Thoracic aorta (tissue), 2 donors: ENCODE measurements at places on chromosomes 7 and 10.

GRCh38 chr7:139748373-139748765 lies 29.4 kb downstream of the HIPK2 start:
- no peak for DNase-seq

GRCh38 chr7:155764438-155764793 lies 47.8 kb downstream of the SHH start:
- DNase-seq = no peak

- no peak for DNase-seq
Observed at GRCh38 chr7:15399441-15399840, 162.4 kb downstream of the AGMO start.

DNA sequence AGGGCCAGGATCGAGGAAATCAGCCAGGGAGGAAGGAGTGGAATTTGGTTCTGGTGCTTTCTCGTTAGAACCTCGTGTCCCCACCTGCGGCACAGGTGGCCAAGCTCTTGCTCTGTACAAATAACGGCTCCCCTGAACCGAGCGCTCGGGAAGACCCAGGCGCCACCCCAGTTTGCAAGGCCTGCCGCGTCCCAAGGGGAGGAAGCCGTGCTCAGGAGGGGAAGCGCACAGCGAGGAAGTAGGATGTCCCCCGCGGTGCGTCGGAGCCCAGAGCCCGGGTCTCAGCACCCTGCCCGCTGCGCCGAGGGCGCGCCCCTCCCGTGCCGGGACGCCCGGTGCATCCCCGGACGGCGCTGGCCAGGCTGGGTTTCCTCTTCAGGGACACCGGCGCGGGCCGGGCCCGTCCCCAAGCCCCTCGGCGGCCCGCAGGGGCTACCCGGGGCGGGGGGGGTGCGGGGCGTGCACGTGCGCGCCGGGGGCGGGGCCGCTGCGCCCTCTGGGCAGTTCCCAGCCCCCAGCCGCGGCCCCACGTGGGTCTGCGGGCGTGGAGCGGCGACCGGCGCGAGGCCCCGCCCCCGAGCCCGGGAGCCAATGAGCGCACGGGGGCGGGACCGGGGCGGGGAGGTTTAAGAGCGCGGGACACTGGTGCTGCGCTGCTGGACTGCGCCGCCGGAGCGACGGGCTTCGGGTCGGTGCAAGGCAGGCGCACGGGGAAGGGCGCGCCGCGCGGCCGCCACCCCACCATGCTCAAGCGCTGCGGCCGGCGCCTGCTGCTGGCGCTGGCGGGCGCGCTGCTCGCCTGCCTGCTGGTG lies at the start of gene LFNG:
Gene LFNG (plus strand): TSS at position 656 of the 812 bp plus-strand sequence. CDS start 88 bp downstream, at position 744.
- no peak for DNase-seq

DNA sequence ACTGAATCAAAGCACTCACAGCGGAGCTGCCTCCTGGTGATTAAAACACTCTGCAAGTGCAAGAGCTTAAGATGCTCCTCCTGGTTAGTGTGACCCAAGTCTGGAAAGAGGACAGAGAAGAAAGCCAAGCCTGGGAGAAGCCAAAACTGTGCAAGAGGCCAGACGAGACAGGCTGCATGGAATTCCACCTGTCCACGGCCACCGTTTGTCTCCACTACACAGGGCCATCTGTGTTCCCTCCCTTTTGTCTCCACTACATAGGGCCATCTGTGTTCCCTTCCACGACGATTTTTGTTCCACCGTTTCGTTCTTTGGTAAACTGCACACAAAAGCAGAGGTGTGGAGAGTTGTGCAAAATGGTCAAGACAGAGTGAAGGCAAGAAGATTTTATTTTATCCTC lies 233.0 kb downstream of the DIP2C start:
- no peak for DNase-seq

GRCh38 chr10:110416776-110417711 lies 80.7 kb upstream of the DUSP5 start:
- DNase-seq = no peak

DNA sequence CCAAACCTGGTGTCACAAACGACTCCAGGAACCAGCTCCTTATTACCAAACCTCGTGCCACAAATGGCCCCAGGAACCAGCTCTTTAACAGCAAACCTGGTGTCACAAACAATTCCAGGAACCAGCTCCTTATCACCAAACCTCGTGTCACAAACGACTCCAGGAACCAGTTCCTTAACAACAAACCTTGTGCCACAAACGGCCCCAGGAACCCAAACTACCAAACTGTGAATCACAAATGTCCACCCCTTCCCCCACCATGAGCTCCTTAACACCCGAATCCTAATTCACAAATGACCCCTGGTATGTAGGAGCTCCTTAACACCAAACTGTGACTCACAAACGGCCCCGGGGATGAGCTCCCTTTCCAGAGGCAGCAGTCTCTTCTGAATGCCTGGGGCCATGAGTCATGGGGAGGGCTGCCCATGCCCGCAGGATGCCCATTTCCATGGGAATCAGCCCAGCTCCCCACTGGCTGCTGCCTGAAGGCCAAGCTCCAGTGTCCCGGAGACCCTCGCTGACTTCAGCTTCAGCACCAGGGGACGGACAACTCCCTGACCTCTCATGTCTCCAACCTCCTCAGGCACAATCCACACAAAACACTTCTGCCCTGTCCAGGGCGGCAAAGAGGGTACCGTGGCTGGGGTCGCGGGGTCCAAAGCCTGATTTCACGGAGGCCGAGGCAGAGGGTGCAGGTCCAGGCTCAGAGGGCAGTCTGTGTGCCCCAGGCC lies 213.1 kb downstream of the ELFN1 start:
- DNase-seq = no peak

DNA sequence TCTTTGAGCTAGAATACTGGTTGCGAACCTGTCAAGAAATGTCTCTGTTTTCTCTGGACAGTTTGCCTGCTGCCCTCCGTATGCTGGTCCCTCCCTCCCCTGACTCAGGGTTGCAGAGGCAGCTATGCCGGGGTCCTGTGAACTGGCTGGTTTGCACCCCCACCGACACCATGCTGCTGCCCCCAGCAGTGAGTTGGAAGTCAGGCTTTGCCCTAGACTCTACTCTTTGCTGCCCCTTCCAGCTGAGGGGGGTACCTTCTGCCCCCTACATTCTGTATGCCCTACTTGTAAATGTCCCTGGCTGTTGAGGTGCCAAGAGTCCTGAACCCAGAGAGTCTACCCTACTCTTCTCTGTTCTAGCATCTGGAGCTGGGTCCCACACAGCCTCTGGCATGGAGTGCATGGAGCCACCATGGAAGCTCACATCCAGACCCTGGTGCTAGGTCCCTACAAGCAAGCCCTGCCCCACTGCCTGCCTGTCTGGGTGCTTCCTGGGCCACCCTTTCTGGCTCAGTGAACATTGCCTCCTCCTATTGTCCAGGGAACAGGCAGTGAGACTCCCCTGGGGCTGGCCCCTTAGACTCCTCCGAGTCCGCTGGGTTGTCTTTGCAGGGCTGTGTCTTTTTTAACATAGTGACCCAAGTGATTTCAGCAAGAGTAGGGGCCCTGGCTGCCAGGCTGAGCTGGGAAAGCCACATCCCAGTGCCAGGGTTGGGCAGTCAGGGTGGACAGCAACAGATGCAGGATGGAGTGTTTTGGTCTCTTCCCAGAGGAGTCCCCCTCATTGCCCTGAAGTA lies 138.9 kb downstream of the ADCY1 start:
- DNase-seq = no peak

GRCh38 chr7:112449353-112449752 lies 907 bp upstream of the IFRD1 start:
- DNase-seq = no peak

GRCh38 chr7:154947604-154948003 lies 55.3 kb downstream of the PAXIP1 start:
- DNase-seq = no peak

DNA sequence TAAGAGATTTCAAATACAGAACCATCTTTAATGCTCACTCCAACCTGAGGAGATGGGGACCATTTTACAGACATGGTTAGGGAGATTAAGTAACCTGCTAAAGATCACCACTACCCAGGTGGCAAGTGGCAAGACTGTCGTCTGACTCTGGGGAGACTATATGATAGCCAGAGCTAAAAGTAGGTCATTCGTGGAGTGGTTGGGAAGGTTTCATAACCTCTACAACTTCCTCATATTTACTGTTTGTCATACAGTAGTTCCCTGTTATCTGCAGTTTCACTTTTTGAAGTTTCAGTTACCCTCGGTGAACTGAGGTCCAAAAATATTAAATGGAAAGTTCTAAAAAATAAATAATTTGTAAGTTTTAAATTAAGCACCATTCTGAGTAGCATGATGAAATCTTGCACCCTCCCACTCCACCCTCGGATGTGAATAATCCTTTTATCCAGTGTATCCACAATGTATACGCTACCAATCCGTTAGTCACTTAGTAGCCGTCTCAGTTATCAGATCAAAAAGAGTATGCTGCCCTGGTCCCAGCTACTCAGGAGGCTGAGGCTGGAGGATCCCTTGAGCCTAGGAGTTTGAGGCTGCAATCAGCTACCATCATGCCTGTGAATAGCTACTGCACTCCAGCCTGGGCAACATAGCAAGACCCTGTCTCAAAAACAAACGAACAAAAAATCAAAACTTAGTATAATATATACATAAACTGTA lies 14.9 kb upstream of the LGI1 start:
- DNase-seq = no peak

GRCh38 chr7:77665161-77665560 lies 31.1 kb upstream of the RSBN1L start:
- no peak for DNase-seq

DNA sequence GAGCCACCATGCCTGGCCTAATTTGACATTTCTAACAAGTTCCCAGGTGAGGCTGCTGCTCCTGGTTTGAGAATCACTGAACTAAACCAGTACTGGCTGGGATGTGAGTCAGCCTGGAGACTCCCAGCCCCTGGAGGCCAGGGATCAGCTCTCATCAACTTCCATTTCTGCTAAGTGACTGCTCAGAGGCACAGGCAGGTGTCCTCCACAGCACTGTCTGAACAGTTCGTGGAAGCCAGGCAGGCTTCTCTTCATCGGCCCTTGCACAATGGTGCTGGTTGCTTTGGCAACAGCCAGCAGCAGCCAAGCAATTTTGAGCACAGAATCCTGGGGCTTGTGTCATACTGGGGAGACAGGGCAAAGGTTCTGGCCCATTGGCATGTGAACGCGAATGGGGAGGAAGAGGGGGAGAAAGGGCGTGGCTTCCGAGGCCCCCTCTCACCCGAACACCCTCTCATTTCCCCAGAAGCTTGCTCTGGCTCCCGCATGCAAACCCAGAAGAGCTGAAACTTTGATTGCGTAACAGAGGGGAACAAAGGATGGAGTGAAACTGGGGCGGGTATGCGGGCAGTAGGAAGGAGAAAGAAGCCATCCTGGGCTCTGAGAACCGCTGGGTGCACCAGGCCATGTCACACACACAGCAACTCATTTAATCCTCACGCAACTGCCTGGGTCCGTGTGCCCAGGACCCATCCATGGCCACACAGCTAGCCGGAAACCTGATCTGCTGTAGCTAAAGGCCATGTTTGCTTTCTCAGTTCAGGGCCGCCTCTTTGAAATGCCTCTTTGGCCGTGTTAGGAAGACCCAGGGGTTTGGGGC lies 9.0 kb upstream of the POR start:
- DNase-seq = peak; percentile 19

GRCh38 chr10:80472234-80473095 lies 18.4 kb downstream of the TSPAN14 start:
- no peak for DNase-seq

- DNase-seq = no peak
Observed at GRCh38 chr10:92729886-92730285, 40.1 kb downstream of the HHEX start.
